ENCODE measurements at places on chromosomes 1 and 21. TPM values are rescaled to one million over a fixed set of nuclear protein-coding genes. Genes with fewer than 3 reads are reported as not detected.

Gene KCND3
- total RNA-seq = 13.0 TPM

Gene SH3BGR
- 1.7 TPM for total RNA-seq

Gene DAB1
- total RNA-seq = 42.3 TPM

Gene SYT2
- 0.98 TPM for total RNA-seq

Gene CD48
- not detected for total RNA-seq

Gene LCE6A
- not detected for total RNA-seq

Gene FAM110D
- 0.49 TPM for total RNA-seq

Gene PTPRF
- total RNA-seq = 60.7 TPM

Gene CD1B
- not detected for total RNA-seq

Gene KDF1
- total RNA-seq = not detected

Gene MIB2
- 25.3 TPM for total RNA-seq

Gene LAX1
- total RNA-seq = not detected
